Uterus (tissue), 4 donors: ENCODE measurements at places on chromosomes 5 and 9. TPM values are rescaled to one million over a fixed set of nuclear protein-coding genes. Genes with fewer than 3 reads are reported as not detected.

DNA sequence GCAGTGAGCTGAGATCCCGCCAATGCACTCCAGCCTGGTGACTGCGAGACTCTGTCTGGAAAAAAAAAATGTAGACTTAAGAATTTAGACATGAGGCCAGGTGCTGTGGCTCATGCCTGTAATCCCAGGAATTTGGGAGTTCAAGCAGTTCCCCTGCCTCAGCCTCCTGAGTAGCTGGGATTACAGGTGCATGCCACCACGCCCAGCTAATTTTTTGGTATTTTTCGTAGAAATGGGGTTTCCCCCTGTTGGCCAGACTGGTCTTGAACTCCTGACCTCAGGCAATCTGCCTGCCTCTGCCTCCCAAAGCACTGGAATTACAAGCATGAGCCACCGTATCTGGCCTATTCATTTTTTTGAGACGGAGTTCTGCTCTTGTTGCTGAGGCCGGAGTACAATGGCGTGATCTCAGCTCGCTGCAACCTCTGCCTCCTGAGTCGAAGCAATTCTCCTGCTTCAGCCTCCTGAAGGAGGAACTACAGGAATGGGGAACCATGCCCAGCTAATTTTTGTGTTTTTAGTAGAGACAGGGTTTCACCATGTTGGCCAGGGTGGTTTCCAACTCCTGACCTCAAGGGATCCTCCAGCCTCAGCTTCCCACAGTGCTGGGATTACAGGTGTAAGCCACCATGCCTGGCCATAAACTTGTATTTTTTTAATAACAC is 14.0 kb downstream of the DDX46 start:
- no peak for DNase-seq

GRCh38 chr5:98041661-98042060 is 731.8 kb upstream of the RGMB start:
- DNase-seq = no peak

- no peak for DNase-seq
Observed at GRCh38 chr5:104345222-104346016, 782.8 kb upstream of the NUDT12 start.

GRCh38 chr9:72704688-72705375 is 183.4 kb downstream of the TMC1 start:
- no peak for DNase-seq

DNA sequence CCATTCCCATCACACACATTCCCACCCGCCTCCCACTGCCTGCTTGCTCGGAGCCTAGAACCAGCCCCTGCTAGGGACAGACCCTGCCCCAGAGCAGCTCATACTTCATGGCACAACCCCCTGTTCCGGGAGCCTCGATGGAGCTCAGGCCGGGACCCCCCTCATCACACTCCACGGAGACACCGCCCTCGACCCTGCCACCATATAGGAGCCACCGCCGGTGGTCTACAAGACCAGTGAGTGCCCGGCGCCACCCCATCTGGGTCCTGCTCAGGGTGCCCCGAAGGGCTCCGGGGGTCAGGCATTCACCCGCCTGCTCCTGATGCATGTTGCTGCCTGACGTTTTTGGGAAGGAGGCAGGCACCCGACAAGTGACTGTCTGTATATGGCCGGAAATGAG is 65.5 kb upstream of the RXRA start:
- DNase-seq = no peak

GRCh38 chr5:126445502-126446174 is 22.4 kb downstream of the GRAMD2B start:
- DNase-seq = no peak

GRCh38 chr9:96256800-96257199 is 45.2 kb downstream of the HSD17B3 start:
- DNase-seq = no peak

DNA sequence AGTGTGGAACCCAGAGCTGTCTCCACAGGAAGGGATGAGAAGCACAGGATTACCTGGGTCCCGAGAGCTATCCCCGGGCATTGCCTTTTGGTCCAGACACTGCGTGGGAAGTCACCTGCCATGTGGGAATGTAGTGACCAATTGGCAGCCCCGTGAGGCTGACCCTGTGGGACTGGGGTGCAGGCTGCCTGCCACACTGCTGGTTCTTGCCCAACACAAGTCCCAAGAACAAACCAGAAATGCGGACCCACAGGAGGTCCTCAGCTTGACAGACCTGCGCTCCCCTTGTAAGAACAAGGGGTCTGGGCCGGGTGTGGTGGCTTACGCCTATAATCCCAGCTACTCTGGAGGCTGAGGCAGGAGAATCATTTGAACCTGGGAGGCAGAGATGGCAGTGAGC is 2.4 kb upstream of the FGD3 start:
- no peak for DNase-seq

DNA sequence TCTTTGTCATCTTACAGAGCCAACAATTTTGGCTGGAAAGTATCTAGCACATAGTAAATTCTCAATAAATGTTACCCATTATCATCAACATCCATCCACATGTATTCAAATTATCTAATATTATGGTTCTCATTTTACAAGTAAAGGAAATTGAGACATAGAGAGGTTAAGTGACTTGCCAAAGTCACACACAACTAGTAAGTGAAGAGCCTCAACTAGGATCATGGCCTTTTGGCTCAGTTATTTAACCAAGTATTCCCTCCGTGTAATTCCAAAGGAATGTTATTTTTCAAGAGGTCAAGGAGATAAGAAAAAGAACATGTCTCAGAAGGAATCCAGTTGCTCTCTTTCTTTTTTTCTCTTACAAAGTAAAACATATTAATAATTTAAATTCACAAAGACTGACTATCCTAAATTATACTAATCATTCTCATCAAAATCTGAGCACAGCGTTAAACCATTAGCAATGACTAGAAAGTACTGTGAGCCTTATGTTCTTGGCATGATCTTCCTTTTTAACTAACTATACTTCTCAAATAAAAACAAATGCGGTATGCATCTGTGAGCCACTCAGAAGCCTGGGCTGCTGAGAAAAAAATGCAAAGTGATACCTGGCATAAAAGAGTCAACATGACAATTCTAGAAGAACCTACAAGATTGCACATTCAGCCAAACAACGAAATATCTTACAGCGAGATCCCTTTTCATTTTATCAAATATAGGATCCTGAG is 350.9 kb downstream of the GLIS3 start:
- no peak for DNase-seq

GRCh38 chr5:154754460-154755360 is 467 bp upstream of the LARP1 start:
- peak; percentile 100 for DNase-seq

- no peak for DNase-seq
Observed at GRCh38 chr5:78758169-78758839, 109.7 kb upstream of the LHFPL2 start.

- no peak for DNase-seq
Observed at GRCh38 chr5:38752622-38753021, 93.2 kb upstream of the OSMR start.

DNA sequence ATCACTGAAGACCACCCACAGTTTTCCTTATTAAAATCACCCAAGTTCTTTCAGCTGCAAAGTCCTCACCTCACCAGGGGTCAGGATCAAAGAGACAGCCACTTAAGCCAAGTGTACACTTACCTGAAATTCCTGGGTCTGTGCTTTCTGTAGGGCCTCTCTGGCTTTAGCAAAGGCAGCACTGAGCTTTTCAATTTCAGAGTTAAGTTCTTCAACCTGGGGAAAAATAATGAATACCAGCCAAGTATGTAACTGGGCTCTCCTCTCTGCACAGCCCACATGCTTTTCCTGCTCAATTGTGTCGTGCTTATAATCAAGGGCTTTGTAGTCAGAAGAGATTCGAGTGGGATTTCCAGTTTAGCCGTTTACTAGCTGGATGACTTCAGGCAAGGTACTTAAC is 55.1 kb downstream of the CDK5RAP2 start:
- no peak for DNase-seq

GRCh38 chr5:51159164-51159563 is 224.1 kb upstream of the ISL1 start:
- no peak for DNase-seq

- no peak for DNase-seq
Observed at GRCh38 chr5:173517648-173518047, 98.8 kb downstream of the BOD1 start.

DNA sequence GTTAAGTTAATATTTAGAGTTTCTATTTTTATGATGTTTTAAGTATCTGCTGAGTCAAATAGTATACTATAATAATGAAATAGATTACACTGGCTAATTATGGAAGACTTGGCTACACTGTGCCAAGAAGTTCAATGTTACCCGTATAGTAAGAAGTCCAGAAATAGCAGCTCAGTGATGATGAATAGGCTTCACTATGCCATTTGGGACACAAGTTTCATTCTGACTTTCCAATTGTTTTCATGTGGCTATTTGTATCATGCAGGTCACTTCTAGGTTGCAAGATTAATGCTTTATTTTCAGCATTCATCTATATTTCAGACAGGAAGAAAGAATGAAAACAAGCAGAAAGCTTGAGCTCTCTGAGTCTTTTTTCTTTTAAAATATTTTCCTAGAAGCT is 194.5 kb upstream of the RIOK2 start:
- DNase-seq = no peak

GRCh38 chr5:60492958-60493357 is 207.0 kb downstream of the DEPDC1B start:
- no peak for DNase-seq

DNA sequence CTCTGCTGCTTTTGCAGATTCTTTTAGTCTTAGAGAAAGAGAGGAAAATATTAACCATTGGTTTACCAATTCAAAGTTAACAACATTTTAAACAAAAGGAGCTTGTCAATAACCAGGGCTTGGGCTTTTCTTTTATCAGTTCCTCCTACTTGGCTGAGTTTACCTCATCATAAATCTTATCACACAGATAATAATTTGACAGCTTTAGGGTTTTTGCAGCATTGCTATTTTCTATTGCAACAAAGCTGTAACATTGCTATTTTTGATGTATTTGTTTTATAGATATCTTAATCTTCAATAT is 9.8 kb upstream of the ABL1 start:
- DNase-seq = no peak

- no peak for DNase-seq
Observed at GRCh38 chr5:84229045-84229444, 155.6 kb downstream of the EDIL3 start.

DNA sequence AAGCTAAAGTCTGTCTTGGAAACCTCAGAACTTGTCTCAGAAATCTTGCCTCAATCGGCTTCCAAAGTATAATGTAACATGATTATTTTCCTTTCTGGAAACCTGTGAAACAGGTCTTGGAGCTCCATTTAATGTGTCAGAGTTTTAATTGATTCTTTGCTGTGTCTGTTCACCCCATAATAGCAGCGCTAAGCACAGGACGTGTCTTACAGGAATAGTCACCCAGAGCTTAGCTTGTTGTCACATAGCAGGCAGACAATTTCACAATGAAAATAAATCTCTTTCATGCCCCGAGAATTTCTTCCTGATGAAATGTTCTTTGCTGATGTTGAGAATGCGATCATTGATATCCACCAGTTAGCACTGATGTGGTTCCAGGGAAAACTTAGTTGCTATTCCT is 40.2 kb upstream of the PTPN3 start:
- no peak for DNase-seq

DNA sequence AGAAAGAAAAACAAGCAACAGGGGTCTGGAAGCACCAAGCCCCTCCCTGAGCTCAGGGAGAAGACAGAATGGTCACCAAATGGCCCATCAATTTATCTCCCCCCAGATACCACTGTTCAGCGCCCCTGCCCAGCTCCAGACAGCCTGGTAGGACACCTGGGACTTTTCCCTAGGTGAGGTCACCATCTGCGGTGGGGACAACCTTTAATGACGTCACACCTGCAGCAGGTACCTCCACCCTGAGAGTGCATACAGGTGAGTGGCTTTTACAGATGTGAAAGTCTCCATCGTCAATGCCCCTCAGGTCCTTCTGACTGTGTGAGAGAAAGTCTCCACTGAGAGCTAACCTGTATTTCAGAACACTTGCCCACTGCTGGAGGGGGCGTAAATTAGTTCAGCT is 34.3 kb upstream of the LAMC3 start:
- no peak for DNase-seq

DNA sequence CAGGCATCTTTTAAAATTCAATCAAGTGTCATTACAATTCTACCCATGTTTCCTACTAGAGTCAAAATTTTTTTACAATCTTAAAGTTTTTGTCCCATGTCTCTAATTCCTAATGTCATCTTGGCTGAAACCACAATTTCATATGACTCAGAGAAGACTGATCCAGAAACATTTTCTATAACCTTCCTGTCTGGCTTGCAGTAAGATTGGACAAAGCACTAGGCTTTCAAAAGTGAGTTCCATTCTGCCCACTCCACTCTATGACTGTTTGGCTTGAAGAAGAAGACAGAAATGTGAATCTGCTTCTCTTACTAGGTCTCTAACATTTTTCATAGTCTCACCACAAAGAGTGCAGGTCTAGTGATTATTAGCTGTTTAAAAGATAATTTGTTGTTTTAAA is 88.8 kb downstream of the NR3C1 start:
- no peak for DNase-seq

MEF2C gene
- 92.4 TPM for total RNA-seq

PCDHGA12 gene
- total RNA-seq = 15.3 TPM

CSF2 gene
- not detected for total RNA-seq

GARIN3 gene
- total RNA-seq = not detected

ASS1 gene
- 78.4 TPM for total RNA-seq

PCDH12 gene
- total RNA-seq = 1.3 TPM

GRIA1 gene
- total RNA-seq = not detected

RIC1 gene
- 24.1 TPM for total RNA-seq

CXCL14 gene
- 10.9 TPM for total RNA-seq

SCGB3A2 gene
- total RNA-seq = not detected

SPATA31A7 gene
- total RNA-seq = not detected

UBTD2 gene
- total RNA-seq = 6.1 TPM

PCDHB12 gene
- 0.88 TPM for total RNA-seq

DBN1 gene
- 107 TPM for total RNA-seq

SOHLH1 gene
- not detected for total RNA-seq

CCIN gene
- 1.4 TPM for total RNA-seq

MRPS2 gene
- 28.2 TPM for total RNA-seq

SETD9 gene
- total RNA-seq = 1.5 TPM
